Uterus (tissue), 4 donors: ENCODE measurements at places on chromosomes 3 and 15.

GRCh38 chr3:15055019-15055557, 10.0 kb downstream of the MRPS25 start:
- DNase-seq = no peak

GRCh38 chr3:129614927-129615363, 8.5 kb upstream of the PLXND1 start:
- no peak for DNase-seq

DNA sequence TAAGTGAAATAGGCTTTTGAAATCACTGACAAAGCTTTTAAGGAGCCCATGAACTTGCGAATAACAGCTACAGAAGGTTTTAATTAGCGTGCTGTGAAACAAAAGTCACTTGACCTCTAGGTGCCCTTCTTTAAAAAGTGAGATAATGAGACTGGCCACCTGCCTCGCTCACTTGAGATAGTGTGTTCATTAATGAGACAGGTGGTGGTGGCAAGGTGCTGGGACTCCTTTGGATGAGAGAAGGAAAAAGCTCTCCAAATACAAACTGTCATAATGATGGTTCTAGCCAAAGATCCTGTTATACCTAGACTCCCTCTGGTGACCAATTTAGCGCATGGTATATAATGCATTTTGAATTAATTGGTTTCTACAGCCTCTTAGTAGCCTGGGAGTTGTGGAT, 22.7 kb upstream of the IREB2 start:
- DNase-seq = no peak

DNA sequence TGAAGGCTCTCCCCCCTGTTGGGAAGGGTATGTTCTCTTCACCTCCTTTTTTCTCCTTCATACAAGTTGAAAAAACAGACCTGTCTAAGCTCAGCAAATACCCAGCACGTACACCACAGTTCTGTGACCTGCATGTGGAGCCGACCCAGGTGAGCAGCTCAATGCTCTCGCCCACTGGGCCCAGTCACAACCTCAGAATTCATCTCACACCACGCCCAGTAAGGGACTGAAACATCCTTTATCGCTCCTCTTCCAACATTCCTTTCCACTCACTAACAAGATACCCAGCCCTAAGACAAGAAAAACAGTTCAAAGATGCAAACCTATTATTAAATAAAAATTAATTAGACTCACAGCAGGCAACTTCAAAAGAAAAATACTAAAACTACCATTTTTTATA, 68.9 kb downstream of the FOXP1 start:
- no peak for DNase-seq

DNA sequence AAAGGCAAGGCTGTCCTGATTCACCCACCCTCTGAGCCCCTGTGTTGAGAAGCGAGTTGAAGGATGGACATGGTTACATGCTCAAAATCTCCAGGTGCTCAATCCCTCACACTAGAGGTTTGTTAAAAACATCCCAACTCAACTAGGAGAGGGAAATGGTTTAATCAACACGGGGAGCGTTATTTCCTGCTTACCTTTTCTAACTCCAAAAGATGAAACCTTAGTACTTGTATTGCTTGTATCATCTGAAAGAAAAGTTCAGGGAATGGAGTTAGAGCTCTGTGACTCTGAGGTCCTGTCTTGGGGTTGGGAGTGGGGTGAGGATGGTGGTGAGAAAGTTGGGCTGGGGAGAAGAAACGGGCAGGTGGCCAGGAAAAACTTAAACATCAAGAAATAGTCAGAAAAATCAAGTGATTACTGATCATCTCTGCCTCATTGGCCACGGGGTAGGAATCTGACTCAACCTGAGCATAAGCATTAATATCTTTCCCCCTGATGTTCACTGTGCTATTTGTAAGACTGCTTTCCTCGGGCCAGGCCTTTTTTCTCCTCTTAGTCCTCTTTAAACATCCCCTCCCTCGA, 5.9 kb downstream of the MEIS2 start:
- no peak for DNase-seq

- DNase-seq = peak; percentile 31
These were observed 462 bp downstream of the EDEM1 start for GRCh38 chr3:5187920-5188418.

- no peak for DNase-seq
These were observed 13.0 kb upstream of the BTLA start for GRCh38 chr3:112512320-112512719.

GRCh38 chr15:39199076-39199475, 381.8 kb upstream of the THBS1 start:
- peak; percentile 75 for DNase-seq

GRCh38 chr3:121958801-121959200, 63.2 kb downstream of the ILDR1 start:
- no peak for DNase-seq

DNA sequence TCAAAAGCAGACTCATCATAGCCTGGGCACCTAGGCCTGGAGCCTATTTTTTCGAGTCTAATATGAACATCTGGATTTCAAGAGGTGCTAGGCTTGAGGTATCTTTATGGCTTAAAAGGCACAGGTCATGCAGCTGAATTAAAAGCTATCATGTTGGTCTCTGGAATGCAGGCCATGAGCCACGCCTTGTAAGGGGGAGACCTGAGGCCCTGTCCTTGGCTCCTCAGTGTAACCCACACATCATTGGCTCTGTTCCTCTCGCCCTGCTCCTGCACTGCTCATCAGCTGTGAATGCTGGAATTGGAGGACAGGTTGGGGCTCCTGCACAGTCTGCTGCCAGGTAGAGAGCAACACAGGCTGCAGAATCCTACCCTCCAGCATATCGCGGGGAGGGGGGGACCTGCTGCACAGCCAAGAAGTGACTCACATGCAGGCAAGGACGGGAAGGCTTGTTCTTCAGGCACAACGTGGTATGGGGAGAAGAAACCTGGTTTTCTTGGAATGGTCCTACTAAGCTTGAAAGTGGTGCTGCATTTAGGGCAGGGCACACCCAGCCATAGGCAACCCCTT, 146.0 kb downstream of the CHST2 start:
- DNase-seq = no peak

GRCh38 chr3:134998158-134998557, 203.1 kb downstream of the EPHB1 start:
- DNase-seq = no peak
